ENCODE measurements at places on chromosomes 5 and 9. TPM values are rescaled to one million over a fixed set of nuclear protein-coding genes. Genes with fewer than 3 reads are reported as not detected.
A peak's percentile ranks its signal among the peaks of the same experiment; 100 is the strongest.

GRCh38 chr9:21551401-21551800 lies 69.3 kb upstream of the IFNE start:
- DNase-seq, result no peak

DNA sequence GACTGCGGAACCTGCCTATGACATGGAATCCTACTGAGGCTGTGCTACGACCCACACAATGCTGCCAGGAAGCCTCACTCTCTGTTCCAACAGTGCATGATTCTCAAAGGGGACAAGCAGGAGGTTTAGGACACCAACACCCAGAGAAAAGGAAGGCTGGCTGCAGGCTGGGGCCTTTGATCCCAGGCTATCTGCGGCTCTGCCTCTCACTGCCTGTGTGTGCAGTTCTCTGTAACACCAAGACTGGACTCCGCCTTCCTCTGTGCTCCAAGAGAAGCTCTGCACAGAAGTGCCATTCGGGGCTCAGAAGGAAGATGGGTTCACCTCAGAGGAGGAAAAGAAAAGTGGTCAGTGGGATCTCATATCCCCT lies 20.5 kb downstream of the ANKH start:
- peak; percentile 13 for DNase-seq

LHX6 gene
- total RNA-seq, result not detected

DNA sequence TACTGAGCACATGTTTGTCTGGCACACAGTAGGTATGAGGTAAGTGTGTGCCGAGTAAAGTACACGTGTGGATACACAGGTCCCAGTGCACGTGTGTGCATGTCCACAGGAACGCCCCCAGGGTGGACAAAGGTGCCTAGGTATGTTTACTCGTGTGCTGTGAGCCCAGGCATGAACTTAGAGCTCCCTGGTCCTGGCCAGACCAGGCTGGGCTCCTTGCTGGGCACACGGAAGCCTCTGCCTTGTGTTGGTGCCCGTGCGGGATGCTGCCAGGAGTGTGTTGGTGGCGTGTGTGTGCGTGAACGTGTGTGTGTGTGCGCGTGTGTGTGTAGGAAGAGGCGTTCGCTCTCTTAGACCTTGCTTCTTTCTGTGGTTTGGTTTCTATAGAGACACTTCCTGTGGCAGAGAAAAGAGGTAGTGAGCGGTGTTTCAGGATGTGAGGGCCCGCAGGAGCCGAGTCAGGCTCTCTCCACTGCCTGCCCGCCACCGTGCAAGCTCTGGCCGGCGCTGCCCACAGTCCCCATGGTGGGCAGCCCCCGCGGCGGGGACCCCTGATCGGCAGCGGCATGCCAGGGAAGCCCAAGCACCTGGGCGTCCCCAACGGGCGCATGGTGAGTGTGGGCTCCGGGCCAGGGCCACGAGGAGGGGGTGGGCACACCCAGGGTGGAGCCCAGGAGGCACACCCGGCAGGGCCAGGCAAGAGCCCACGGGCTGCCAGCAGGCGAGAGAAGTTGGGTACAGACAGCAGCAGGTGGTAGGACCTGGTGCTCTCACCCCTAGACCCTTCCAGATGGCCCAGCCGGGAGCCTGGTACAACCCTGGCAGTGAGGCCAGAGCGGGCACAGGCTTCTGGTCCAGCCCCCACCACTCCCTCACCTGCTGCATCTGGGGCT lies at the start of gene RGS14:
Gene RGS14 (plus strand): TSS at position 466 of the 893 bp plus-strand sequence. CDS start 101 bp downstream, at position 567.
- peak; percentile 93 for DNase-seq

- peak; percentile 41 for DNase-seq
Measured at GRCh38 chr9:137569609-137570203, 9.0 kb downstream of the DPH7 start.

DNA sequence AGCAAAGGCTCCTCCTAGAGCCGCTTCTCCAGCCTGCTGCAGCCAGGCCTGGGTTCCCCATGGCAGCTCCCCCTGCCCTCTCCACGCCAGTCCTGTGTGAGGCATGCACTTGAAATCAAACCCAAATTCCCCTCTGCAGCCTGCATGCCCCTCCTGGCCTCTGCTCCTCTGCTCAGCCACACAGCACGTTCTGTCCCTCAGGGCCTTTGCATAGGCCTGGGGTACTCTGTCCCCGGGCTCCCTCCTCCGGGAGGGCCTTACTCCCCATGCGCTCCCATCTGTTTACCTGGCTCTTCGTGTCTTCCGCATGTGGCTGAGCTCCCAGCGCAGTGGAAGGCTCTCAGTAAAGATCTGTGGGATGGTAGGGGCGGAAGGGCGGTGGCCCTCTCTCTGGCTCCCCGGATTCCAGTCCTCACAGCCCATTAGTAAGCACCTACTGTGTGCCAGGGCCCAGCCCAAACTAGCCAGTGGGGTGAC lies 203.5 kb upstream of the IER5L start:
- DNase-seq, result peak; percentile 42

DNA sequence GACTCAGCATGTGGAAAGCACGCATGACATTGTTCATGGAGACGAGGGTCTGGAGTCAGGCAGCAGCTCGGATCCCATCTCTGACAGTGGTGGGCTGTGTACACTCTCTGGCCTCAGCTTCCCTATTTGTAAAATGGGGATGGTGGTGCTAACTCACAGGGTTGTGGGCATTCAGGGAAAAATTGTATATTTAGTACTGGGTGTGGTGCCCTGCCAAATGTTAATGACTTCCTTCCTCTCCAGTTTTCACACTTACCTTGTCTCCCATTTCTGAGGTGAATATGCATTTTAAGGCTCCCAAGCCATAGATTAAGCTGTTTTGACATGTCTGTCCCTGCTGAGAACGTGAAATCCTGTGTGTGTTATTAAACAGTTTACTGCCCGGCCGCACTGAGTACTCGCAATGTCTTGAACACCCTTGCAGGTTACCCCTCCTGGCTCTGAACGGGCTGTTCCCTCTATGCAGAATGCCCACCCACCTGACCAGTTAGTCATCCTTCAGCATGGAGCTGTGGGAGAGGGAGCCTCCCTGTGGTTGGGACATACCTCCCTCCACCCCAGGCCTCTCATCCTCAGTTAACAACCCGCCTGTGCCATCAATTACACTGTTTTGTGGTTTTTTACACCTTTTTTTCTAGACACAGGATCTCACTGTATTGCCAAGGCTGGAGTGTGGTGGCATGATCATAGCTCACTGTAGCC lies 25.8 kb downstream of the TJP2 start:
- no peak for DNase-seq

LURAP1L gene
- 88.3 TPM for total RNA-seq

DNA sequence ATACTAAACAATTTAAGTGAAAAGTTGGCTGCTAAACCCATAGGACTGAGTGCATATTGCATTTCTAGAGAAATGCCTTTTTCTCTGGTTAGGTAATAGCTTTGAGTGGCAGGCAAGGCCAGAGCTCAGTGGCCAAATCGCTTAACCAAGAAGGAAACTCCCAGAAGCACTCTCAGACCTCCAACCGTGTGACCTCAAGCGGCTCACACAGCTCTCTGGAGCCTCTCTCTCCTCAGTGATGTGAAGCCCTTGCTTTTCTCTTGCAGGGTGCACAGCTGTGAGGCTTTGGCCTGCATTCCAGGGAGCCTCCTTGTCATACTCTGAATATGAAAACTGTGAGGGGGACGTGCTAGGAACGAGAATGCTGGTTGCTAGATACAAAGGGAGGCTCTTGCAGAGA lies 106.7 kb downstream of the INSYN2B start:
- DNase-seq, result peak; percentile 5

SLC1A3 gene
- 76.9 TPM for total RNA-seq

GRCh38 chr5:7776442-7776841 lies 74.5 kb downstream of the CFAP90 start:
- DNase-seq, result no peak

SLC25A2 gene
- total RNA-seq, result 0.59 TPM

SPAG8 gene
- 2.2 TPM for total RNA-seq

GRCh38 chr9:98412101-98412842 lies 156.8 kb upstream of the TBC1D2 start:
- DNase-seq, result no peak

GRCh38 chr9:137393176-137394150 lies 29.5 kb downstream of the EXD3 start:
- DNase-seq, result no peak

- peak; percentile 76 for DNase-seq
Measured at GRCh38 chr9:121268598-121268850, 562 bp downstream of the GSN start.

All from osteoblast (primary cell).